RCC 7860 (cell line): ENCODE measurements at places on chromosomes 16 and 17.

DNA sequence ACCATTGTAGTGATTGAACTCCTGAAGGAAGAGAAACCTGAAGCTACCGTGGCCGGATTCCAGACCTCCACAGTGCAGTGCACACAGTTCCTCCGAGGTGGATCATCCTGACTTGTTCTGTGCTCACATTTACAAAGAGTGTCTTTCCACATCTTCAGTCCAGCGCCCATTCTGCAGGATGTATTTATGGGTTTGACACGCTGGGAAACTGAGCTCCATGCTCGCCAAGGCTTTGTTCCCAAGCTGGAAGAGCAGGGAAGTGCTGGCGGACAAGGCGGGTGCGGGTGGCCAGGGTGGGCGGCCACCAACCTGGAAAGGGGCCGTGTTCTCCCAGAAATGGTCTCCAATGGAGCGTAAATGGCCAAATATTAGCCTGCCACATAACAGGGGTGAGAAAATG lies 227.9 kb downstream of the IRF8 start:
- DNase-seq, result no peak

GRCh38 chr17:54029986-54030385 lies 207.3 kb downstream of the KIF2B start:
- no peak for DNase-seq

DNA sequence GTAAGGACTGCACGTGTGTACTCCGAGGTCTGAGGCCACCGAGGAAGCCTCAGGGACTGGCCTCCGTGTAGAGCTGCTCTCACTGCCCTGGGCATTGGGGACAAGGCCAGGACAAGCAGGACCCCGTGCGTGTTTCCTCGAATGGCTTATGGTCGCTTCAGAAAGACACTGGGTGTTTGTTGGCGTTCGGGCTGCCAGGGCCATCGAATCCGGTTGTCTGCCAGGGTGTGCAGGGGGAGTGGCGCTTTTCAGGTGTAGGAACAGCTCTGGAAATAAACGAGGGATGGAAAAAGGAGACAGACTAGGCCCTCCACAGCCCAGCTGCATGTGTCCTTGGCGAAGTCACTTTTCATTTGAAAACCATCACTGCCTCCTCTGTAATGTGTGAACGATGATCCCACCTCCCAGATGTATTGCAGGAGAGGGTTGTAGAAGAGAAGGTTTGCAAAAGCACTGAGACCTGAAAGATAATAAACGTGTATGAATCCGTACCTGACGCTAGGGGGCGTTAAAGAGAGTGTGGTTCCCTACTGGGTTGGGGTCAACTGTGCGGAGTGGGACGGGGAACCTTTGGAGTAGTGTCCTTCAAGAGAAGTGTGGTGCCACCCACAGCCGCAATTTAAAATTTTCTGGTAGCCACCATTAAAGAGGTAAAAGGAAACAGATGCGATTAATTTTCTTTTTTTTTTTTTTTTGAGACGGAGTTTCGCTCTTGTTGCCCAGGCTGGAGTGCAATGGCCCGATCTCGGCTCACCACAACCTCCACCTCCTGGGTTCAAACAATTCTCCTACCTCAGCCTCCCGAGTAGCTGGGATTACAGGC lies 2.1 kb upstream of the ZSCAN10 start:
- no peak for DNase-seq

DNA sequence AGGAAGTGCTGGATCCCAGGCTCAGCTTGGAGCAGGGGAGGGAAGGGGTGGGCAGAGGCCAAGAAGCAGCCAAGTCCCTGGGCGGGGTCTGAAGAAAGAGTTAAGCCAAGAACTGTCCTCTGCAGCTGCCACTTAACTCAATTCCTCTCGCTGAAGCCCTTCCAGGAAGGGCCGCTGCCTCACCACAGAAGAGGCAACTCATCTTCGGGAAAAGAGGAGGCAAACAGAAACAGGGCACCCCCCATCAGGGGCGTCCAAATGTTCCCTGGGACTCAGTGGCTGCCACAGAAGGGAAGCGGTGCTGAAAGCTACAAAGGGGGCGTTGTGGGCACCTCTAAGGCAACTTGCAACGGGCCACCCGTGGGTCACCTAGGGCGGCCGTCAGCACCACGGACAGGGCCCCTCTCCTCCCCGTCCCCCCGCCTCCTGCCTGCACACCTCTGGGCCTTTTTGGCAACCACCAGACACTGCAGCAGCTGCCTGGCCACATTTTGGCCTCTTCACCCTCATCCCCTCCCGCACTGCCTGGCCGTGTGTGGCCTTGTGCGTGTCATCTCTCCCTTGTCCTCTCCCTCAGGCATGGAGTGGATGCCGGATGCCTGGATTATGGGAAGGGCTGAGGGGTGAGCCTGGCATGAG lies 2.5 kb downstream of the TLCD3B start:
- DNase-seq, result no peak
